A172 (cell line): ENCODE measurements at places on chromosomes 2 and 18.
A peak's percentile ranks its signal among the peaks of the same experiment; 100 is the strongest.

- DNase-seq, result no peak
These were observed 225.9 kb upstream of the NCKAP5 start for GRCh38 chr2:133794114-133794513.

DNA sequence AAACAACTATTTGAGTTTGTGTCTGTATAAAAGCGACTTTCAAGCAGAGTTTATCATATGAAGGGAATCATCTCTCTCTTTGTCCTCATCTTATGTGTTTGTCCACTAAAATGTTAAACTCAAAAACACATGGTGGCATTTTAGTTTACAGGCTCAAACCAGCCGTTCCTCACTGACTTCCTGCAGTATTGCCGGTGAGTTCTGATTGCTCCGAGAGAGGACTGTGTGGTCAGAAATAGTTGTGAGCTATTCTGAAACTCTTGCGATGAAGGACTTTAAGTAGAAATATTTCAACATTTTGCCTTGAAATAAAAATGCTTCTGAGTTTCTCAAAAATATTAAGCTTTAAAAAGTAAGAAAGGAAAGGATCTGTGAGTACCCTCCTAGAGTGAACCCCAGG is 163.2 kb upstream of the CAVIN2 start:
- no peak for DNase-seq

DNA sequence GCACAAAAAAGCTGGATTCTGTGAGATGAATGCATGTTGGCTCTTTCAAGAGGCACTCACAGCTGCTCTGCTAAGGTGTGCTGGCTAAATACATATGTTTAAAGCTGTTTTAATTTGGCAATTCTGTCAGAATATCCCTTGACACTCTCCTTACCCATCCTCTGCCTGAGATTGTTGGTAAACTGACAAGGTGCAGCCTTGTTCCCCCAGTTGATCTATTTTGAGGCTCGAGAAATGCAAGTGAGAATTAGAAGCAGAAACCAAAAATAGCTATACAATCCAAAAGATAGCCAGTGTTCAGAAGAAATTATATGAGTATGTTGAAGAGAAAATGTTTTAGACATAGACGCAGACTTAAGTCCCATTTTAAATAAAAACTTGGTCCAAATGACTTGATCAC is 971.7 kb upstream of the GYPC start:
- DNase-seq, result no peak

GRCh38 chr18:72181241-72181764 is 362.8 kb downstream of the CBLN2 start:
- no peak for DNase-seq

DNA sequence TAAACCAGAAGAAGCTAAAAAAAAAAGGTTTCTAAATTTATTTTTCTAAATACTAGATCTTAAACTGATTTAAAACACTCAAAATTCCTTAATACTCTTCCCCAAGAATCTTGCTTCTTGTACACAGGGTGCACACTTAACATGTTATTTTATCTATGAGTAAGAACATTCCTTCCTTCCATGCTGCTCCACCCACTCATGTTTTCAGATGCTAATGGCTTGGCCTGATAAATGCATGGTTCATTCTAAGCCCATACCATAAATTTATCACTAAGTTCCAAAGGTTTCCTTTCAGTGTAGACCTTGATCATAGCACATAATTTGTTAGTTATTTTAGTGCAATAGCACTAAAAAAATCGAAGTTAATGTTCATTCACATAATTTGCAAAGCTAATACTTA is 8.1 kb downstream of the FBXO48 start:
- no peak for DNase-seq

GRCh38 chr2:98776136-98776535 is 45.2 kb upstream of the MGAT4A start:
- no peak for DNase-seq

DNA sequence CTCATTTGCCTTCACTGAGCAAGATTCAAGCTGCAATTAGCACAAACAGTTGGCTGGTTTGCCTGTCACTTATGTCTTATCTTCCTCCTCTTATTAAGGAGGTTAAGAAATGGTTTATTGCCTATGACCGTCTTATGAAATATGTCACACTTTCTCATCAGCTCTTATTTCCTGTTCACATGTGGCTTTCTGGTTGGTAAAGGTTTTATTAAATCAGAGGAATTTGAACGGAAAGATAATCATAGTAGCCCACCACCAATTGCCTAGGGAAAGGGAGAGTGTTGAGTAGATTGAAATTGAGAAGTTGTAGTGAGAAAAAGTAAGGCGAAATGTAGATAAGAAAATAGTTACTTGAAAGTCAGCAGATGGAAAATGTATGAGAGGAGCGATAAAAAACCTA is 4.2 kb upstream of the IL1R1 start:
- no peak for DNase-seq

DNA sequence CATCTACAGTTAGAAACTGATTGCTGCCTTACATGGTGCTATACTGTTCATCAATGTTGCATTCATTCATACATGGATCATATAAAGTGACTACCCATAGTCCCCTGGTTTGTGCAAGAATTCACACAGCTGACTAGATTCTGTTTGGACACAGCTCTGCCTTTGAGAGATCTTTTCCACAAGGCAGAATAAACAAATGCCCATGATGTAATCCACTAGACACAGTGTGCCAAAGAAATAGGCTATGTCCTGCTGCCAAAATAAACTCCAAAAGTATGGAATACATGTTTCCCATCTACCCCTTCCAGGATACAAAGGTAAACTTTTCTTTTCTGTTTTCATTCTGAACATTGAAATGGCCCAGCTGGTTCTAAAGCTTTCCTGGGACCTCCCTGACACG is 269.4 kb upstream of the CHAC2 start:
- no peak for DNase-seq

- no peak for DNase-seq
These were observed 765 bp upstream of the DIPK1C start for GRCh38 chr18:74457725-74458421.

DNA sequence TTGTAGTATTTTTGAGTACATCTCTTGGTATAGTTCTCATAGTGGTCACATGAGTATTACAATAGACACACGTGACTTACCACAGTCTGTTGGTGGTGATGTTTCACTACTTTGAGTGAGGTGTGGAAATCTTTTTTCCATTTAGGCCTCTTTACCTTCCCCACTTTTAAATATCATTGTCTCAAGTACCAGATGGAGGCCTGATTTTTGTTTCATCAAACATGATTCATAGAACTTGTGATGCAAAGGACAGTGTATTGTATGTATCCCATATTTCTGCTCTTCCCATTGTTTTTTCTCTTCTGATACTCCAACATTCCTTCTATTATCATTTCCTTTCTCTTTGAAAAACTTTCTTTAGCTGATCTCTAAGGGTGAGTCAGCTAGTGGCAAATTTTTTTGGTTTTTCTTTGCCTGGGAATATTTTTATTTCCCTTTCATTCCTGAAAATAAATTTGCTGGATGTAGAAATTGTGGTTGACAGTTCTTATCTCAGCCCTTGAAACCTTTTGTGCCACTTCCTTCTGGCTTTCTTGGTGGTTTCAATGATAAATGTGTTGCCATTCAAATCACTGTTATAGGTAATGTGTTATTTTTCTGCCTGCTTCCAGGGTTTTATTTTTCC is 32.8 kb downstream of the RFX8 start:
- peak; percentile 91 for DNase-seq

DNA sequence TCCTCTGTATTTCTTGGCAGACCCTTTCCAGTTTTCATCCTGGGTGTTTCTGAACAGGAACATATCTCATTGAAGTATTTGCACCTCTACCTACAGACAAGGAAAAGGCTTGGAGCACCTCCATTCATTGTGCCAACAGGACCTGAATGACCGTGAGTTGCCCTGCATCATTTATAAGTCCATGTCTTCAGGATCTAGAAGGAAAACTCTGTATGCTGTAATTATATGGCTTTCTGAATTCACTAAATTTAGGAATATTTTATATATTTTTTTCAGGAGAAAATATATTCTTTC is 402.3 kb upstream of the SLC14A2 start:
- DNase-seq, result no peak

- DNase-seq, result no peak
These were observed 351.9 kb upstream of the ID2 start for GRCh38 chr2:8329660-8330622.

GRCh38 chr2:101119431-101119830 is 31.8 kb downstream of the TBC1D8 start:
- DNase-seq, result peak; percentile 60

- peak; percentile 58 for DNase-seq
These were observed 53.9 kb downstream of the KCTD18 start for GRCh38 chr2:200455958-200456421.

- DNase-seq, result peak; percentile 47
These were observed 345.1 kb downstream of the DYSF start for GRCh38 chr2:71798266-71799012.

- no peak for DNase-seq
These were observed 99.6 kb upstream of the ST3GAL5 start for GRCh38 chr2:85988175-85988913.

GRCh38 chr18:58454406-58455061 is 174.4 kb downstream of the ALPK2 start:
- peak; percentile 9 for DNase-seq

DNA sequence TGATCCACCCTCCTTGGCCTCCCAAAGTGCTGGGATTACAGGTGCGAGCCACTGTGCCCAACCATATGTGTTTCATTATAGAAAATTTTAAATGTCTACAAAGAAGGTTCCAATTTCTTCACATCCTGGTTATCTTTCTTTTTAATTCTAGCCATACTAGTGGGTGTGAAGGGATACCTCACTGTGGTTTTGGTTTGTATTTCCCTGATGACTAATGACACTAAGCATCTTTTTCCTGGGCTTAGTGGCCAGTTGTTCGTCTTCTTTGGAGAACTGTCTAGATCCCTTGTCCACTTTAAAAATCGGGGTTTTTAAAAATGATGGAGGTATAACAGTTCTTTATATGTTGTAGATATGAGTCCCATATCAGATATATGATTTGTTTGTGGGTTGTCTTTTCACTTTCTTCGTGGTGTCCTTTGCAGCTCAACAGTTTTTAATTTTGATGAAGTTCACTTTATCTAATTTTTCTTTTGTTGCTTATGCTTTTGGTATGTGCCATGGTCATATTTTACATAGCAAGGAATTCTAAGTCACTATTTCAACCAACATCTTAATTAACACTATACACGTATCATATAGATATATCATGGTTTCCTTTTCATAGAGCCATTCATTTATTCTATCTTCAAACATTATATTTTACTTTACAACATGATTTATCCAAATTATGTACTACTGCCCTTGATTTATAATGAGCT is 135.0 kb upstream of the RIOK3 start:
- peak; percentile 92 for DNase-seq

DNA sequence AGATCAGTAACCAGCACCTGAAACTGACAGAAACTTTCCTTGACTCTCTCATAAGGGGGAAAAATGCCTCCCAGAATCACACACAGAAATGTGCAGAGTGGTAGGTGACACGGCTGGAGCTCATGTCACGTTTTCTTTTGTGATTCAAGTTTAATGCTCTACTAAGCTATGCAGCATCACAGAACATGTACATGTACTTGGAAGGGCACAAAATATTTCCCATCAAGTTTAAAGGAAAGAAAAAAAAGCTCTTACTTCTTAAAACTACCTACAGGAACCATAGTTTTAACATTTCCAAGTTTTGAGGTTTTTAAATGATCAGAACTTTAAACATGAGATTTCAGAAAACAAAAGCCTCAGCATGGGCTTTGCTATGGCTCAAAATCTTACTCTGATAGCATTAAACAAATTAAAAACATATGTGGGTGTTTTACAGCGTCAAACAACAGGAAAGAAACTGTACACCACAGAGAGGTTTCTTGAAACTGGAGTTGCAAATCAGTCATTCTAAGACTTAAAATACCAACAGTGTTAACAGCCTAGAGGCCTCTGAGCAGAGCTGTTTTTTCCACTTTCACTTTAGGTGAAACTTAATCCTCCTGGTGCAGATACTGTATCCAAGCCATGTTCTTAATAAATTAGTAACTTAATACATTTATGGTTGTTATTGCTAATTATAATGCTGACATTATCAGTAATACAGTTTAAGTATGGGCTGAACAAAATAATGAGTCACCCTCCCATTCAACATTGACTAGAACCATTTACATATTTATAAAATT is 30.1 kb downstream of the MBP start:
- DNase-seq, result peak; percentile 23

GRCh38 chr2:231305221-231305620 is 90.3 kb upstream of the B3GNT7 start:
- no peak for DNase-seq

DNA sequence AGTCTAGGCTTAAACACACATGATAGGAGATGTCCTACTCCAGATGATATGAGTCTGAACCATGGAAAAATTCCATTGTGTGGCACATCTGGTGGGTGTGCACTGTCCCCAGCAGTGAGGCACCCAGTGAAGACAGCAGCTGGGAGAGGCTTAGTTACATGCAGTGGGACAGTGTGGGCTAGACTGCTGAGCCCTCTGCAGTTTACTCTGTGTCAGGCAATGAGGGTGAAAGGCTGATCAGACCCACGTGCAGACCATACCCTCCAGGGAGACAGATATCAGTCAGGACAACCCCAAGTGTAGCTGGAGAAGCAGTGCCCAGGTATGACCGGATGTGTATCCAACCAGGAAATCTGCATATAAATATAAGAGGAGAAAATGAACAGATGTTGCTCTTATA is 13.4 kb downstream of the IL37 start:
- no peak for DNase-seq

- DNase-seq, result no peak
These were observed 175.6 kb downstream of the SEPTIN10 start for GRCh38 chr2:109438146-109438545.

- DNase-seq, result no peak
These were observed 3.6 kb upstream of the CWC22 start for GRCh38 chr2:180010701-180011100.

DNA sequence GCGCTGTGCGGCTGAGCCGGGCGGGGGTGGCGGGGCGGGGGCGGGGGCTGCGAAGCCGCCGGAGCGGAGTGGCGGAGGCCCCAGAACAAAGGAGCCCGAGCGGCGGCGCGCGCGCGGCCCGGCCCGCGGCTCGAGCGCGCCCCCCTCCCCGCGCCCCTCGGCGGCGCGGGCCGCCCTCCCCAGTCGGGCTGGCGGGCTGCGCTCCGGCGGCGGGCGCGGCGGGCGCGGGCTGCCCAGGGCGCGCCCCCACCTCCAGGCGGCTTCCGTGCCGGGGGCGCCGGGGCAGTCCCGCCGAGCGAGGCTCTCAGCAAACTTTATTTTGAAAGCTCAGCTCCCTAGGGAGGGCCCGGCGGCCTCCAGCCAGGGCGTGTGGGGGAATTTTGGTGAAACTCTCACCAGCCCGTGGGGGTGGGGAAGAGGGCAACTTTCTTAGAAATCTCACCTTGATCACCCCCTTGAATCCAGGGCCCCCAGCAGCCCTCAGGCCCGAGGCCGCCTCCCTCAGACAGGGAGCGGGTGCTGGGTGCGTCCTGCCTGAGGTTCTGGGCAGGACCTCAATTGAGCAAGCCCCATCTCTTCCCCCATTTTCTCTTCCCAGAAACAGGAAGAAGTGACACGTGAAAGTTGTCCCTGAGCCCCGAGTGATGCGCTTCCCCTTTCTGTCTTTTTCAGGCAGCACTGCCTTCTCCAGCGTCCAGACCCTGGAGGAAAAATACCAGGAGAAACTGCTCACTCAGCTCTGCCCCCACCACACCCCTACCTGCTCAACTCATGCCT is 786 bp downstream of the TET3 start:
- DNase-seq, result peak; percentile 18

- no peak for DNase-seq
These were observed 263.2 kb upstream of the CDH7 start for GRCh38 chr18:65487569-65487968.

- no peak for DNase-seq
These were observed 15.9 kb upstream of the VPS4B start for GRCh38 chr18:63438181-63438580.

- no peak for DNase-seq
These were observed 23.3 kb downstream of the SIX3 start for GRCh38 chr2:44964752-44965236.

GRCh38 chr2:164178835-164179465 is 442.3 kb downstream of the GRB14 start:
- peak; percentile 2 for DNase-seq
